Stimulated activated CD4-positive, alpha-beta T cell treated with anti-CD3 and anti-CD28 coated beads, Interleukin-4, amount 100 ng/mL, for 4 hours (primary cell): ENCODE measurements at places on chromosomes 7 and 10.

DNA sequence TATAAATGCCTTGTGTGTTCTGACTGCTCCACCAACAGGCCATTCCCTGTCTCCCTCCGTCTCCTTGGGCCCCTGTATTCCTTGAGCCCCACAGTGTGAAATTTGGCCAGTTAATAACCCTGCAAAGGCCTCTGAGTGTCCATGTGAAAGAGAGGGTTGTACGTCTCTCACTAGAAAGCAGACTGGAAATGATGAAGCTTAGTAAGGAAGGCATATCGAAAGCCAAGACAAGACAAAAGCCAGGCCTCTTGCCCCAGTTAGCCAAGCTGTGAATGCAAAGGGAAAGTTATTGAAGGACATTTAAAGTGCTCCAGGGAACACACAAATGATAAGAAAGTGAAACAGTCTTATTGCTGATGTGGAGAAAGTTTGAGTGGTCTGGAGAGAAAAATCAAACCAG is 680.2 kb downstream of the SDK1 start:
- DNase-seq = no peak

- DNase-seq = no peak
Observed at GRCh38 chr7:157204134-157204533, 65.4 kb downstream of the UBE3C start.

- DNase-seq = no peak
Observed at GRCh38 chr7:69659983-69660382, 61.7 kb downstream of the AUTS2 start.

DNA sequence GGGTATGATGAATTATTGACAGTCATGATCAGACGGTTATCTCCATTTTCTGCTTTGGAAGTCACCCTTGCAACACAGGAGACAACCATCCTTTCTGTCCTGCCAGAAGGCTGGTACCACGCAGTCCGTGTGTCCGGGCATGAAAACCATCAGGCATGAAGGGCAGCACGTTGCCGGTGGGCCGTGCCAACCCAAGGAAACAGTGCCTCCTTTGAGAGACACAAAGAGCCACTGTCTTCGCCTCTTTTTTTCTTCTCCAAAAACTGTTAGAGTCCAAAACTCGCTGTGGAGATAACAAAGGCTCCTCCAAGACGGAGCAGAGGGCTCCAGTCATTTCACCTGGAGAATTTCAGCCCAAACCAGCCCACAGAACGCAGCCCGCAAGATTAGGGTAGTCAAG is 60.4 kb upstream of the ARHGAP21 start:
- no peak for DNase-seq

DNA sequence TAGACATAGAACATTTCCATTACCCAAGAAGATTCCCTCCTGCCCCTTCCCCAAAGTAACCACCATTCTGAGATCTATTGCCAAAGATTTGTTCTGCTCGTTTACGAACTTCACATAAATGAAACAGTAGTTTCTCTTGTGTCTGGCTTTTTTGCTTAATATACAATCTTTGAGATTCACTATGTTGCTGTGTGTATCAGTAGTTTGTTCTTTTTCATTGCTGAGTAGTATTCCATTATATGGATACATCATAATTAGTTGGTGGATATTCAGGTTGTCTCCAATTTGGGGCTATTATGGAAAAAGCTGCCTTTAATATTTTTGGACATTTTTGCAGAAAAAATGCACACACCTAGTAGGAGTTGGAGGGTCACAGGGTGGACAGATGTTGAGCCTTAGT is 124.3 kb downstream of the SLIT1 start:
- DNase-seq = no peak

DNA sequence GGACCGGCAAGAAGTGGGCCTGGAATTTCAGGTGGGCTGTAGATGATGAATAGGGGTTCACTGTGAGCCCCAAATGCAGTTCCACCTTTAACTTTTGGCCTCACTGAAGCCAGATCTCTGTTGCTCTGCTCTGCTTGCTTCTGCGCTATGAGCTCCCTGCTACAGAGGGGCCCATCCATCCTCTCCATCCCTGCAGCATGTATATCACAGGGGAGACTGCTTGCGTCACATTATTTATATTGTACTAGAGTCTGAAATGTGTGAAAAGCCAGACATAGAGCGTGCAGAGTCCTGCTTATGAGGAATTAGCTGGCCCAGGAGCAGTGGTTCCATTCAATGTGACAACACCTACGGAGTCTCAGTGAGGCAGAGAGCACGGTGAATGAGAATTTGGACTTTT is 69.9 kb downstream of the AOAH start:
- DNase-seq = no peak

- DNase-seq = no peak
Observed at GRCh38 chr7:16770657-16771329, 17.2 kb downstream of the TSPAN13 start.

DNA sequence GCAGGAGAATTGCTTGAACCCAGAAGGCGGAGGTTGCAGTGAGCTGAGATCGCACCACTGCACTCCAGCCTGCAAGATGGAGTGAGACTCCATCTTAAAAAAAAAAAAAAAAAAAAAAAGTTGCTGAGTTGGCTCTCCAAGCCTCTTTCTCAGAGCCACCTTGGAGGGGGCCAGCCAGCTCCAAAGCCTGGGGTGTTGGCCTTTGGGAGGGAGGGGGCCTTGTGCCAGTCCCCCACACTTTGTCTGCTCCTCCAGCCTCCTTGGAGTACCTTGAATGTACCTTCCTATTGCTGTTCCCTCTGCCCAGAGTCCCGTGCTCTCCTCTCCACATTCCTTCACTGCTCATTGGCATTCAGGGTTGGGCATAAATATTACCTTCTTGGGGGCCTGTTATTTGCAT is 62.4 kb downstream of the GRK5 start:
- DNase-seq = no peak

DNA sequence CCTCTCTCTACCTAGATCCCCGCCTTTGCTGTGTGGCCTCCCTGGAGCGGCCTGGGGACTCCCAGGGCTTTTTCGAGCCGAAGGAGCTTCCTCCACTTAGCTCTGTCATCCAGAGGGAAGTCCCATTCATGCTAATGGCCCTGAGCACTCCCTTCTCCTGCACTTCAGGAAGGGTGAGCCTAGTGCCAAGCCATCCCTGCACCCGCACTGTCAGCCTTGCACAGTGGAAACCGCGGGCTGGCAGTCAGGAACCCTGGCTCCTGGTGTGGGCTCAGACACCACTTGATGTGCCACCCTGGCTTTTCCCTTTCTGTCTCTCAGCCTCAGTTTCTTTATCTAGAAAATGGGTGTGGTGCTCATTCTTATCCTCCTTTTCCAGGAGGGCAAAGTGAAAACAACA is 131.6 kb downstream of the ZMIZ1 start:
- no peak for DNase-seq
